ENCODE measurements at places on chromosomes 1 and 21.
A peak's percentile ranks its signal among the peaks of the same experiment; 100 is the strongest.

DNA sequence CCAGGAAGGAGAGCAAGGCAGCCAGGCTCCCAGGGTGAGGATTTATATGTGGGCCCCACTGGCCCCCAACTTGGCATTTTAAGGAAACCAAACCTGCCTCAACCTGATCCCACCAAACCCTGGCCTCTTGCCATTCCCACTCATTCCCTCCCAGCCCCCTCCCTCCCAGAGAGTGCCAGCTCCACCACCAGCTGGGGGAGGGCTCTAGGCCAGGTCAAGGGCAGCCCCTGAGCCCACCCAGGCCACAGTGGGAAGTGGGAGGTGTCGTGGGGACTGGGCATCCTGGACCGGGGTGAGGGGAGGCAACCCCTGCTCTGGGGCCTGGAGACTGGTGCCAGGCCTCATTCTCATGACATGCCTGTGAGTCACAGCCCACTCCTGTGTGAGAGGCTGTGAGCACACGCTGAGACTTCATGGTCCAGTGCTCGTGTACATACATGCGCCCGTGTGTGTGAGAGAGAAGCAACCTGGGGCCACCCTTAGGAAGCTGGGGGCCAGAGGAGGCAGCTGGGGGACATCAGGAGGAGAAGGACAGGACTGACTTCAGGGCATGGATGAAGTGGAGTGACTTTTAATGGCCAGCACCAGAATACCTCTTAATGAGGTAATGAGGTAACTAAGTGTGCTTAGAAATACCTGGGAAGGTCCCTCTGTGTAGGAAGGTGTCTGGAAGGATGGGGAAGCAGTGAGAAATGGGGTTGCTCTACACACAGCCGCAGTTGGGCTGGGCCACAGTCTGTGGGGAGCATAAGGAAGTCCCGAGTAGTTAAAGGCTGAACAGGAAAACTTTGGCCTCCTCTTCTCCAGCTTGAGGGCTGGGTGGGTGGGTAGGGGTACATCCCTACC lies at the start of gene S100A2:
Gene S100A2, minus strand, starts transcription at position 316 of the 846 bp plus-strand sequence. CDS start 1,967 bp downstream, outside the sequence.
- peak; percentile 98 for DNase-seq

GRCh38 chr1:60657926-60658325 lies 424.4 kb upstream of the NFIA start:
- no peak for DNase-seq

GRCh38 chr1:219876798-219877209 lies 51.6 kb downstream of the SLC30A10 start:
- DNase-seq = peak; percentile 52

DNA sequence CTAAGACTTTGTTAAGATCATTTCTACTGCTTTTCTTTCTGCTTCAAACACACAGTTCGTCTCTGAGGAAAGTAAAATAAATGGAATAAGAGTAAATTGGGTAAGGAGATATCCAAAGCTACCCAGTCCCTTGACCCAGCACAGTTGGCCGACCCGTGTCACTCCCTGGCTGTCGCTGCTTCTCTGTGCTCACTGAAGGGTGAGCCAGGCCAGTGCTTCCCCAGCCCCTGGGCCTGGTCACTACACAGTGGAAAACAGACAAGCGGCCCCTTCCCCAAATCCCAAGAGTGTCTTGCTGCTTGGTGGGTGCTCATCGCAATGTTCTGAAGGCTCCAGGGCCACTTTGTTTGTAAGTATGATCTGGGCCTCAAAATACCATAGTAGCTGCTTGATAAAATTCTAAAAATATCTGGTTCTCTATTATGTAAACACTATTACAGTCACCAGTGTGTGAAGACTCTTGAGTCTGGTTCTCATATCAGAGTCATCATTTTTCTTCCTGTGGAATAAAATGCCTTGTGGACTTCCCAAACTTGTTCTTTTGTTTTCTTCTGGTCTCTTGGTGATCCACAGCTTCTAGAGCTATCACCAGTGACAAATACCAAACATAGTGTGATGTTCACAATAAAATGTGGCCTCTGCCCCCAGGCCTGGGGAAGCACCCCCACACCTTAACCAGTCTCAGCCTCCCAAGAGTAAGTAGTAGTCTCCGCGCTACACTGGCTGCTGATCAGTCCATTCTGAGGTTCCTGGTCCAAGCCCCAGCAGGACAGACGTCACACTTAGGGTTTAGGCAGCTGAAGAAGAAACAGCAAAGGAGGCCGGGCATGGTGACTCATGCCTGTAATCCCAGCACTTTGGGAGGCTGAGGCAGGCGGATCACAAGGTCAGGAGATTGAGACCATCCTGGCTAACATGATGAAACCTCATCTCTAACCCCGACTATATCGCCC lies 106.2 kb downstream of the DHRS3 start:
- DNase-seq = no peak

- no peak for DNase-seq
Observed at GRCh38 chr1:212678456-212679410, 20.9 kb downstream of the BATF3 start.

DNA sequence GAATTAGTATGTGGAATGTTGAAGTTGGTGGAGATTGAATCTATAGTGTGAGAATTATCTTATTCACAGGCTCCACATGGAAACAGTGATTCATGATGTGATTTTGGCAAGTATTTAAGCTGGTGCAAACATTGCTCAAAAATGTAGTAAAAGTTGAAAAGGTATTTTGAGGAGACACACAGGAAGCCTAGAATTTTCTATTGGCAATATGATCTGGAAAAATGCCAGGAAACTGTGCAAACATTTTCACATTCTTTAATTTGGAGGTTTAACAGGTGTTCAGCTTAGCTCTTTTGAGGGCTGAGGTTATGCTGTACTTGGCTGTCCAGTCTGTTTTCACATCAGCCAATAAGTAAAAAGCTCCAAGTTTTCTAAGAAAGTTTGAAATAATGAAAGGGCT lies 327.3 kb downstream of the RWDD3 start:
- no peak for DNase-seq

DNA sequence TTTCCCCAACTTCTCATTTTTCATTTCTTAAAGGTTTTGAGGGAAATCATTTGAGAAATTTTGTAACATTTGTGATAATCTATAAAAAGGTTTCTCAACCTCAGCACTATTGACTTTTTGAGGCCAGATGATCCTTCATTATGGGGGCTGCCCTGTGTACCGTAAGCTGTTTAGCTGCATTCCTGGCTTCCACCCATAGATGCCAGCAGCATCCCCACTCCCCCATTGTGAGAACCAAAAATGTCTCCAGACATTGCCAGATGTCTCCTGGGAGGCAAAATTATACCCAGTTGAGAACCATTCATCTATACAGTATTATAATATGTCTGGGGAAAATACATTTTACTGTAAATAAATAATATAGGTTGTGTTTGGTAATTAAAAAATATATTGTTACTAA lies 146.0 kb downstream of the PBX1 start:
- DNase-seq = no peak

DNA sequence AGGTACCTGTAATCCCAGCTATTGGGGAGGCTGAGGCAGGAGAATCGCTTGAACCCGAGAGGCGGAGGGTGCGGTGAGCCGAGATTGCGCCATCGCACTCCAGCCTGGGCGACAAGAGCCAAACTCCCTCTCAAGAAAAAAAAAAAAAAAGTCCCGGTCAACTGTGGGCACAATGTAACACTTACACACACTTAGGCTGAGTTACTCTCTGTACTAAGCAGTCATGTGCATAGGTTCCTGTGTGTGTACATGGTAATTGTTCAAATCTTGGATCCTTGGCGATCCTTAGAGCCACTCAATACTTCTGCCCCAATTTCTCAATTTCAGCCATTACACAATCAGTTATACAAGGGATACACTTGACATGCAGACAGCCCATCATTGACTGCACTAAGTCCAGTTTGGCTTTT lies 11.6 kb downstream of the SDCCAG8 start:
- no peak for DNase-seq
